Muscle of back (tissue), 13 donors: ENCODE measurements at places on chromosomes 5 and 9. TPM values are rescaled to one million over a fixed set of nuclear protein-coding genes. Genes with fewer than 3 reads are reported as not detected.

OR1J2 gene
- not detected for polyA plus RNA-seq

SHC3 gene
- polyA plus RNA-seq = 0.56 TPM

CD14 gene
- 28.4 TPM for polyA plus RNA-seq

TIMD4 gene
- polyA plus RNA-seq = 2.2 TPM

GSN gene
- polyA plus RNA-seq = 279 TPM

CDC23 gene
- 42.3 TPM for polyA plus RNA-seq

DEPDC1B gene
- polyA plus RNA-seq = 4.3 TPM

DBH gene
- polyA plus RNA-seq = 0.87 TPM

FOXD4L4 gene
- not detected for polyA plus RNA-seq

SLC1A1 gene
- polyA plus RNA-seq = 0.38 TPM

ZNF454 gene
- polyA plus RNA-seq = 4.2 TPM

KYAT1 gene
- polyA plus RNA-seq = 5.8 TPM

PPP3R2 gene
- 0.09 TPM for polyA plus RNA-seq

TRPM3 gene
- 0.22 TPM for polyA plus RNA-seq

PCDHB12 gene
- 2.9 TPM for polyA plus RNA-seq

ARL14EPL gene
- polyA plus RNA-seq = 0.09 TPM

SLC6A7 gene
- 1.7 TPM for polyA plus RNA-seq

PLEKHG4B gene
- 0.50 TPM for polyA plus RNA-seq

WDR38 gene
- not detected for polyA plus RNA-seq

CARTPT gene
- not detected for polyA plus RNA-seq

WNK2 gene
- 14.7 TPM for polyA plus RNA-seq

PCDHGA11 gene
- 3.3 TPM for polyA plus RNA-seq

NRG2 gene
- polyA plus RNA-seq = 2.1 TPM

TEK gene
- 16.1 TPM for polyA plus RNA-seq

SPATA31C1 gene
- 0.36 TPM for polyA plus RNA-seq

OLFML2A gene
- polyA plus RNA-seq = 133 TPM

MEIKIN gene
- 0.23 TPM for polyA plus RNA-seq

NFIB gene
- 104 TPM for polyA plus RNA-seq

MAML1 gene
- 27.7 TPM for polyA plus RNA-seq

PCDHB4 gene
- 3.0 TPM for polyA plus RNA-seq

IL5 gene
- not detected for polyA plus RNA-seq

HMMR gene
- polyA plus RNA-seq = 9.9 TPM

MSX2 gene
- polyA plus RNA-seq = 0.73 TPM

CSF1R gene
- 30.0 TPM for polyA plus RNA-seq

IFNA2 gene
- not detected for polyA plus RNA-seq

SPATA31E1 gene
- not detected for polyA plus RNA-seq
